T-helper 2 cell treated with Interferon-gamma antibody and Interleukin-4, amounts not matched to agents 5 μg/mL and 100 μg/mL, for 36 hours (primary cell): ENCODE measurements at places on chromosomes 1 and 21.

DNA sequence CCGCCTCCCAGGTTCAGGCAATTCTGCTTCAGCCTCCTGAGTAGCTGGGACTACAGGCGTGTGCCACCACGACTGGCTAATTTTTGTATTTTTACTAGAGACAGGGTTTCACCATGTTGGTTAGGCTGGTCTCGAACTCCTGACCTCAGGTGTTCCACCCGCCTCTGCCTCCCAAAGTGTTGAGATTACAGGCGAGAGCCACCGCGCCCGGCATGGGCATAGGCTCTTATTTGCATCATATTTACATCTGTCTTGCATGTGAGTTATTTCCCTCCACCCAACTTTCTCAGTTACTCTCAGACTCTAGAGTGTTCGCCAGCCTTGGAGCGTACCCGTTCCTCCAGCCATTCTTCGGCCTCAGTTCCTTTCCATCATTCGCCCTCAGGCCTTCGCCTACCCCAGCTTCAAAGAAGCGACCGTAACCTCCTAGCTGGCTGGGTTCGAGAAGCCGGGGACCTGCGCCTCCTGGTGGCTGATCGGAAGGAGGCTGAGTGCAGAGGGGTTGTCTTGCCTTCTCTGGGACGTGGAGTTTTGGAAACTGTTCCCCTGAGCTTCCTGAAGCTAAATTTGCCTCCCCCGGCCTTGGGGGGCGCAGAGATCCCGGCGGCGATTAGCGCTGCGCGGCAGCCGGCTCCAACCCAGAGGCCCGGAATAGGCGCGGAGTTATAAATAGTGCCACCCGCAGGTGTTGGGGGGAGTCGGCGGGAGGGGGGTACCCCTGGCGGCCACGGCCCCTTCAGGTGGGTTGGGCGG is 3.6 kb upstream of the ZBTB7B start:
- no peaks in the 10 kb centered on the region for H3K27me3 ChIP-seq
- peak overlapping the region; percentile 85 for H3K27ac ChIP-seq
- peaks cover 29% of the 10 kb centered on the region for H3K4me1 ChIP-seq
- peak overlapping the region; percentile 77 for H3K4me3 ChIP-seq
- DNase-seq, result peak; percentile 72

- H3K36me3 ChIP-seq, result no peaks in the 10 kb centered on the region
- H3K4me1 ChIP-seq, result no peaks in the 10 kb centered on the region
- no peaks in the 10 kb centered on the region for H3K27me3 ChIP-seq
- no peak overlapping the region for H3K27ac ChIP-seq
- H3K4me3 ChIP-seq, result no peak overlapping the region
Measured at GRCh38 chr1:241964550-241965282, 7.1 kb downstream of the BECN2 start.

- DNase-seq, result no peak
- H3K27me3 ChIP-seq, result no peaks in the 10 kb centered on the region
- H3K4me1 ChIP-seq, result peaks cover 79% of the 10 kb centered on the region
- H3K4me3 ChIP-seq, result peak overlapping the region; percentile 75
Measured at GRCh38 chr1:111593403-111594305, 25.9 kb upstream of the RAP1A start.

DNA sequence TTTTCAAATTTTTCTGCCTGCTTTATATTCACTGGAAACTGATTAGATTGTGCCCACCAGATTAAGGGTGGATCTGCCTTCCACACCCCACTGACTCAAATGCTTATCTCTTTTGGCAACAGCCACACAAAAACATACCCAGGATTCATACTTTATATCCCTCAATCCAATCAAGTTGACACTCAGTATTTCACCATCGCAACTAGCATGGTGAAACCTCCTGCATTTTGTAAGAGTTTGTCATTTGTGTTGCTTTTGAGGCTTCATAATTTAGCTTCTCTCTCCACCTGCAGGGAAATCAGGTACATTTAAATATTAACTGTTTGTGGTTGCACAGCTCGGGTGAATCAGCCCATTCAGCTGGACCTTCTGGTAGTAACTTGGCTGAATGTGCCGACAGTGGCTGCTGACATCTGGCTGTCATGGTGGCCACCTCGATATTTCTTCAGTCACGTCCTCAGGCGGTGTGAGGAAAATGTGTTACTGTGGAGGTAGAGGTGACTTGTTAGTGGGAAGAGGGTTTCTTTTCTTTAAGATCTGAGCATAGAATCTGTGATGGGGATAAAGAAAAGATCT is 224.0 kb downstream of the PTBP2 start:
- no peaks in the 10 kb centered on the region for H3K27me3 ChIP-seq
- H3K27ac ChIP-seq, result no peak overlapping the region
- H3K4me1 ChIP-seq, result no peaks in the 10 kb centered on the region
- H3K4me3 ChIP-seq, result no peak overlapping the region
- no peak for DNase-seq
- H3K36me3 ChIP-seq, result no peaks in the 10 kb centered on the region

DNA sequence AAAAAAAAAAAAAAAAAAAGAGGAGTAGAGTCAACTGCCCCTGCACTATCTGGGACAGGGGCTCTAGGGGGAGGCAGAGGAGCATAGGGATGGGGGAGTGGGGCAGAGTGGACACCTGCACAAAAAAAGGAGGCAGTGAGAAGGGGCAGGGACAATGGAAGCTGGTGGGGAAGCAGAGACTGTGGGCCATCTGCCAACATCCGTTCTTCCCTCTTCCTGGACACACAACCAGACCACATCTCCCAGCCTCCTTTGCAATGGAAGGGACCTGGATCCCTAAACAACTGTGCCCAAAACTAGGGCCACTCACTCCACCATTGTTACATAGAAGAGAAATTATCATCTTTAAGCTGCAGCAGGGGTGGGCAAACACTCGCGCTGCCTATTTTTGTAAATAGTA is 38.4 kb downstream of the NEK2 start:
- peaks cover 4% of the 10 kb centered on the region for H3K4me1 ChIP-seq
- H3K36me3 ChIP-seq, result no peaks in the 10 kb centered on the region
- no peak overlapping the region for H3K4me3 ChIP-seq
- H3K27ac ChIP-seq, result no peak overlapping the region

DNA sequence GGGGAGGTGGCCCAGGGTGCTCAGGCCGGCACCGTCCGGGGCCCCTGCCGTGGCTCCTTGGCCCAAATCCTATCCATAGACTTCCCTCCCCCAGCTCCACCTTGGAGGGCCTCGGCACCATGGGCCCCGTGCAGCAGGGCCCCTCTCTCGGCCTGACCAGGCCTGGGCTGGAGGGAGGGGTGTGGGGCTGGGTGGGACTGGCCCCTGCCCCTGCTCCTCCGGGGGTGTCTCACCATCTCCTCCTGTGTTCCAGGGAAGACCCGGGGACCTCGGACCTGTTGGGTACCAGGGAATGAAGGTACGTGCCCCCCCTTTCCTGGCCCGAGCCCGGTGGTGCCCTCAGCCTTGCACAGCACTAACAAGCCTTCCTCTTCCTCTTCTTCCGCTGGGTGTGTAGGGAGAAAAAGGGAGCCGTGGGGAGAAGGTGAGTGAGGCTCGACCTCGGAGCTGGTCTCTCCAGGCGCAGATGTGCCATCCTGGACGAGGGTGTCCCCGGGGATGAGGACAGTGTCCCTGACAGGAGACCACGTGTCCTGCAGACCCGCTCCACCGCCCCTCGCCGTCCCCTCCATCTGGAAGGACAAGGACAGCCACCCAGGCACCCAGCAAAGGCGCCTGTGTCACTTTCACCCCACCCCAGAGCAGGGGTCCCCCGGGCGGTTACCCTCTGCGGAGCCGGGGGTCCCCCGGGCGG is 7.9 kb downstream of the COL6A1 start:
- no peaks in the 10 kb centered on the region for H3K36me3 ChIP-seq
- H3K4me1 ChIP-seq, result no peaks in the 10 kb centered on the region
- no peak for DNase-seq
- H3K27ac ChIP-seq, result no peak overlapping the region
- no peak overlapping the region for H3K4me3 ChIP-seq

GRCh38 chr1:158393476-158393875 is 5.8 kb downstream of the OR10T2 start:
- H3K4me3 ChIP-seq, result no peak overlapping the region
- H3K27ac ChIP-seq, result no peak overlapping the region

DNA sequence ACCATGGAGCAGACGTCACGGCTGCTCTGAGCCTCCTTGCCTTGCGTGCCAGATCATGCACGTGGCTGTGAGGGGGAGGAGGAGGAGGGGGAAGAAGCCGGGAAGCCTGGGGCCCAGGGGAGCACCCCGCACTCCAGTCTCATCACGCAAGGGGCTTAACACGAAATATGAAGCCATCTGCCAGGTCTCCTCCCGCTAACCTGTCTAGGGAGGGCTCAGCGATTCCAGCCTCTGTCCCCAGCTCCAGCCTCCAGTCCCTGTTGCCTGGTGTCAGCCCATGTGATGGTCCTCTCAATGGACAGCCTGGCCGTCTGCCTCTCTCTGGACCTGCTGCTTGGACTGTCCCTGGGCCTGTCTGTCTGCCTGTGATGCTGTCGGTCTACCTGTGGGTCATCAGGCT is 22.5 kb upstream of the C1QA start:
- H3K36me3 ChIP-seq, result no peaks in the 10 kb centered on the region
- no peaks in the 10 kb centered on the region for H3K4me1 ChIP-seq
- no peak for DNase-seq
- H3K27ac ChIP-seq, result no peak overlapping the region
- no peak overlapping the region for H3K4me3 ChIP-seq
